KG1 (cell line): ENCODE measurements at places on chromosomes 2 and 18.

- no peak for DNase-seq
Measured at GRCh38 chr2:232584238-232584637, 33.7 kb downstream of the EIF4E2 start.

DNA sequence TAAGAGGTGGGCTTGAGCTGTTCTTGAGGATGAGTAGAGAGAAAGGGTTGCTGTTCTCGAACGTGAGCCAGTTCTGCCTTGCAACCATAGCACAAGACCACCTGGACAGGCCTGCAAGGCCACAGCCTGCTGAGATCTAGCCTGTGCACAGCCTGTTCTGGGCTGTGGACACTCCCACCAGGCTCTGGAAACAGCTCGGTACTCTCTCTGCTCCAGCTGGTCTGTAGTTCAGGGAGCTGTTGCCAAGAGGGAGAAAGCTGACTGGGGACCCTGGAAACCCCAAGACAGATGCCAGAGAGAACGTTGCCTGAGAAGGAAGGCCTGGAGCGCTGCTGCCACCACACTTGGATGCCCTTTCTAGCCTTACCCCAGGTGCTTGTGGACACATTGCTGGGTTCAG is 69.8 kb downstream of the CTIF start:
- DNase-seq: no peak

- no peak for DNase-seq
Measured at GRCh38 chr2:132776287-132776686, 106.3 kb upstream of the LYPD1 start.

- DNase-seq: no peak
Measured at GRCh38 chr18:50458796-50459195, 84.0 kb downstream of the SKA1 start.

GRCh38 chr2:177254433-177255226 is 9.9 kb downstream of the NFE2L2 start:
- no peak for DNase-seq

DNA sequence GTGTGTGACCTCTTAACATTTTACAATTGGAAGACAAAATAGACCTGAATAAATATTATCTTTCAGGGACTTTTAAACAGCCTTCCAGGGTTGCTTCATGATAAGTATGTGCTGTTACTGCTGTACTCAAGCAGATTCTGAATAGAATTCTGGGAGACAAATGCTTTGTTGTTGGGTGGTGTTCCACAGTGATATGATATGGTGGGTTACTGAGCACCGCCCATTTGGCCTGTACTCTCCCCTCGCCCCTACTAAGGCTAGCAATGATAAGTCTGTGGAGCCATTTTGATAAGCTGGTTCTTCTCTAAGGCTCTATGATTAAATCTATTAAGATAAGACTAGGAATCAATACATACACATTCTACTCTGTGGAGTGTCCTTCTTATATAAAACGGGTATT is 89.8 kb upstream of the ITGA4 start:
- DNase-seq: no peak

DNA sequence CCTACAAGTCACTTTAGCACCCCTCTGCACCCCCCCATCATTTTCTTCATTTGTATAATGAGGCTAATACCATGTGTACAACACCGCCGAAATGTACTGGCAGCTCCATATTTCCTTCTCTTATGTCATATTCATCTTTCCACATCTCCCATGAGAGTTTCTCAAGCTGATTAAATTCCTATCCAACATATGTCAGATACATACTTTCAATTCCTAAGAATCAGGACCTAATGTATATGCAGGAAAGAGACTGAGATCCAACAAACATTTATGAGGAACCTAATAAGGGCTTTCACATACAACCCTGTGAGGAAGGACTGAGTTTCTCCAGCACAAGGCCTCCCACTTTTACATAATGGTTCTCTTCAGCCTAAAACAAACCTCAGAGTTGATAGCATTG is 41.9 kb downstream of the PRKD3 start:
- DNase-seq: no peak

- no peak for DNase-seq
Measured at GRCh38 chr2:45141883-45142866, 132.9 kb upstream of the SIX2 start.

- no peak for DNase-seq
Measured at GRCh38 chr18:42532119-42532518, 577.1 kb downstream of the PIK3C3 start.

DNA sequence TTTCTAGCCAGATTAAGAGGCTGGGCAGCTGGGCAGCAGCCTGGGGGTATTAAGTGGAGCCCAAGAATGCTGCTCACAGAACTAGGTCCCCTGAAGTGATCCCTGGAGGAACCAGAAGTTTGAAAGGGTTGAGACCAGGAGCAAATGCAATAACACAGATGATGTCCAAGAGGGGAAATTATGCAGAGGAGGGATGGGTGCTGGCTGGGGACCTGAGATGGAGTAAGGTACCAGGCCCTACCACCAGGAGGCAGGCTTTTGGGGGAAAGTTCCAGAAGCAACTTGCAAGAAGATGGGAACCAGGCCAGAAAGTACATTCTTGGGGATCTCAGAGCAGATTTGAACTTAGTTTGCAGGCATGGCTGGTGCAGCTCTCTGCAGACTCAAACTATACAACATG is 175.1 kb downstream of the NCK2 start:
- no peak for DNase-seq

- DNase-seq: no peak
Measured at GRCh38 chr18:44601447-44601846, 79.2 kb upstream of the SETBP1 start.

DNA sequence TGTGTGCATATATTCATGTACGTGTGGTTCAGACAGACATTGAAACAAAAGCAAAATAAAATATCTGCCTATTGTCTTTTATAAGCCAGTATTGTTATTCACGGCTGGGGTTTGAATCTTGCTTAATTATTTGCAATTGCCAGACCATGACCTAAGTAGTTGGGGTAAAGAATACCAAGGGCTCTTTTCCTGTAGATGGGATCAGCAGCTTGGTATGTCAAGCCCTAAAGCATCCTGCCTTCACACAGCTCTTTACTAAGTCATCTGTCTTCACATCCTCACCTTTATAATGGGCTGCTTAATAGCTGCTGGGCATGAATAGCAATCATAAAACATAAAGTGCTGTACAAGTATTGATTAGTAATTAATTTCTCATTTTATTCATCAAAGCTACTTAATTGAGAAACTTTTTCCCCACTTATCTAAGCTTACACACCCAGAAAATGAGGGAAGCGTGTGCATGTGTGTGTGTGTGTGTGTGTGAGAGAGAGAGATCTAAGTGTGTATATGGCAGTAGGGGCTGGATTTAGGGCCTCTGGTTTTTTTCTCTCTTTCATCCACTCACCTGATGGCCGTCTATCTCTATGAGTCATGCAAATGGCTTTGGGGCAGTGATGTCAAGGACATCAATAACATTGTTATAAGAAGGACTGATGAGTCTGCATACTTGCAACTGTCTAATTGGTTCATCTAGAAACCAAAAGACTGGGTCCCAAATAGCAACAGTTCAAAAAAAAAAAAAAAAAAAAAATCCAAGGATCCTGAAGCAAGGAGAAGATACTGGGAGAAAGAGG is 244.1 kb upstream of the TNP1 start:
- no peak for DNase-seq

DNA sequence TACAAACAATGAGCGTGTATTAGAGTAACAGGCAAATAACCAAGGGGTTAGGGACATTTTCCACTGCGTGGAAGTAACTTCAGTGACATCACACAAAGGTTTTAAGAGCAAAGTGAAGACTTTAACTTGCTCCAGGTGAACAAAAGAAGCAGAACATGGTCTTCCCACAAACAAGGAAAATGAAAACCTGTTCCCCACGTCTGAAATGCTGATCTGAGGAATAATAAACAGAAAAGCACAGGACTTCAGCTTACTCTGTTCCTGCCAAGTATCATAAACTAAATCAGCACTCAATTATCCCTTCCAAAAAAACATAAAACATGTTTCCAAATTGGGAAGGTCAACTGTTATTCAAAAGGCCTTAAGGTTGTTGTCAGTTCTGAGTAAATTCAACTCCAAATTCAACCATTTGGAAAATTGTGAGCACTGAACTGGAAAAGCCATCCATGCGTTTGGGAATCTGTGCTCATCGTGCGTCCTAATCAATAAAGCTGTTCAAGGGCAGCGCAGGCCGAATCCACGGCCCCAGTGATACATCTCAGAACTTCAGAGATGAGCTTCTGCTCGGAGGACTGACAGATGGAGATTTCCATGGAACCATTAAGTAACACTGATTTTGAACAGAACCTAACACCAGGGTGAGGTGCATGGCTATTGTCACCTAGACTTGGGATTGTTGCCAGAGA is 7.7 kb upstream of the SNTG2 start:
- DNase-seq: no peak

- no peak for DNase-seq
Measured at GRCh38 chr18:59033359-59033758, 106.3 kb upstream of the SEC11C start.

GRCh38 chr2:53500181-53500580 is 267.4 kb upstream of the CHAC2 start:
- no peak for DNase-seq

DNA sequence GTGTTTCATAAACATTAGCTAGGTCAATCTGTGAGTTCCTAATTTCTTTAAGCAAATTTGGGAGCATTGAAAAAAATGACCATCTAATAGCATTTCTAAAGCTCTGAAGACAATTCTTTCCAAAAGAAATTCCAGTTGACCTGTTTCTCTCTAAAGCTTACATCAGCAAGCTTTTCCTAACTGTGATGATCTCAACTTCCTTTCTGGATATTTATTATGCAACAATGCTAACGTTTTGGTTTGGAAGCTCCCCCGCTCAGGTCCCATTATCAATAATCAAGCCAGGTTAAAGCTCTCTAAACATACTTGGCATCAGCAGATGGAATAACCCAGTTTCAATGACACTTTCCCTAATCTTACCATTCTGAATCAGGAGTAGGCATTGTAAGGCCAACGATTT is 196.3 kb upstream of the TANK start:
- no peak for DNase-seq

- DNase-seq: no peak
Measured at GRCh38 chr2:65281627-65282351, 54.2 kb downstream of the ACTR2 start.

GRCh38 chr2:177714704-177715103 is 322.1 kb downstream of the AGPS start:
- DNase-seq: no peak

GRCh38 chr2:207528980-207529329 is 807 bp upstream of the CREB1 start:
- no peak for DNase-seq

GRCh38 chr18:59910967-59911366 is 11.2 kb downstream of the PMAIP1 start:
- DNase-seq: no peak

GRCh38 chr2:231644426-231644825 is 51.8 kb downstream of the TEX44 start:
- no peak for DNase-seq

- no peak for DNase-seq
Measured at GRCh38 chr2:220482716-220483115, 855.3 kb downstream of the SLC4A3 start.

- DNase-seq: no peak
Measured at GRCh38 chr2:218296847-218297246, 4.5 kb upstream of the TMBIM1 start.

DNA sequence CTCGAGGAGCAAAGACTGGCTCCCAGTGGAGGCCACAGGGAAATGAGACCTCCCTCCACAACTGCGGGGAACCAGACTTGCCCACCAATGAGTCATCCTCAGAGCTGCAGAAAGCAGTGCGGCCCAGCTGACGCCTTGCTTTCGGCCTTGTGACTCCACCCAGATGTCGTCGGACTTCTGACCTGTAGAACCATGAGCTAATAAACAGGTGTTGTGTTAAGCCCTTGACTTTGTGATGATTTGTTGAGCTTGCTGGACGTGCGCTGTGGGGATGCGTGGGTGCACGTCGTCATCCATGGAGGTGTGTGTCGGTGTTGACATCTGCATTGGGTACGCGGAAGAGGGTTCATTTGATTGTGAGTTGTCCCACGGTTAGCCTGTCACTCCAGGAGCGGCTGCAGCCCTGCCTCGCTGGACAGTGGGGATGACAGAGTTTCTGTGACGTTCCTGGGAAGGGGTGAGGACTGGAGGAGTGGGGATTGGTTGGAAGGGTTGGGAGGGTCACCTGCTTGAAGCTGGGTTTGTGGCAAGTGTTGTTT is 154.1 kb downstream of the SH3BP4 start:
- DNase-seq: no peak

DNA sequence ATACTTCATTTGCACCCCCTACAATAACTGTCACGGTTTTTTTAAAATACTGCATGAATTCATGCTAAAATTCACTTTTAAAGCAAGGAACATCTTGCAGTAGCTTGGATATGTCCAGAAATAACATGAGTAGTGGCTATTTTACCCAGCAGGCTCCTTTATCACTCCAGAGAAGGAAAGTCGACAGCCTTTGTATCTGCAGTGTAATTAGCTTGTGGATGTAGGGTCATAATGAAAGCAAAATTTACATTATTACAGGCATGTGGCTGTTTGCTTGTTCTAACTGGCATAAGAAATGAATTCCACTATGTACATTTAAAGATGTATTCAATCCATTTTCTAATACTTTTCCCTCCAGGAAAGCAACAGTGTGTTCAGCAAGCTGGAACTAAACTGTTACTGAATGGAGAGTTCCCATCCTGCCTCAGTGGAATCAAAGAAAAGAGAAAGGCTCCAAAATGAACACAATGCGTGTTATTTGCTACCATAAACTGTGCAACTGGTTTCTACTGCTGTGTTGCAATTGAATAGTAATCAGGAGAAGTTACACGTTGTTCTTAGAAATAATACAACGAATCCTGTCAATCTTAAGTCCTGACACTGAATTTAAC is 321.2 kb upstream of the VRK2 start:
- DNase-seq: no peak

DNA sequence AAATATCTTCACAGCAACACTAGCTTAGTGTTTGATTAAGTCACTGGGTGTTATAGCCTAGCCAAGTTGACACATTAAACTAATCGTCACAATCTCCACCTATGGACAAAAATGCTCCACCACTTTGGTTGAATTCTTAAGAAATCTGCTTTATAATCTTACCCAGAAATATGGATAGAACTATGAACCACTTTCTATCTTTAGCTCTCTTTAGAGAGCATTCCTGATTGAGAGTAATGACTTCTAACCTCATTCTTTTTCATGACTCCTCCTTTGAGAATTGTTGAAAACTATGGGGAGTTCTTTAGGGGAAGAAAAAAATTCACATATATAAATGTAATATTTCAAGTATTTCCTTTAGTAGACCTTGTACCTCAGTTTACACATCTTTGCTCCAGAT is 1282.2 kb upstream of the ZEB2 start:
- no peak for DNase-seq

DNA sequence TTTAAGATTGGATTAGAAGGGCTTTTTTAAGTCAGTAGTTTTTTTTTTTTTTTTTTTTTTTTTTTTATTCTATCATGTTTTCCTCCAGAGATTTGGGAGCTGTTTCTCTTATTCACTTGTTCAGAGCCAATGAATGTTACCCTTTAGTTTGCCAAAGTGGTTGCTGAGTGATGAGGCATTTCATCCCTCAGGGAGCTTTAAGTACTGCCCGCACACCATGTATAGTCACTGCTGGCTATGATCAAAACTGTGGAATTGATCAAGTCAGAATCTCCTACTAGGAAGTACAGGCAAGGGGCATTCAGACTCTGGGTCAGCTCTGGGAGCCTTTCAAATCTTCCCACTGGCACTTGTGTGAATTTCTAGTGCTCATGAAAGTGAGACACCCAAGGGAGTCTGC is 201.6 kb downstream of the IKZF2 start:
- no peak for DNase-seq
